ENCODE measurements at places on chromosomes 3 and 15.

DNA sequence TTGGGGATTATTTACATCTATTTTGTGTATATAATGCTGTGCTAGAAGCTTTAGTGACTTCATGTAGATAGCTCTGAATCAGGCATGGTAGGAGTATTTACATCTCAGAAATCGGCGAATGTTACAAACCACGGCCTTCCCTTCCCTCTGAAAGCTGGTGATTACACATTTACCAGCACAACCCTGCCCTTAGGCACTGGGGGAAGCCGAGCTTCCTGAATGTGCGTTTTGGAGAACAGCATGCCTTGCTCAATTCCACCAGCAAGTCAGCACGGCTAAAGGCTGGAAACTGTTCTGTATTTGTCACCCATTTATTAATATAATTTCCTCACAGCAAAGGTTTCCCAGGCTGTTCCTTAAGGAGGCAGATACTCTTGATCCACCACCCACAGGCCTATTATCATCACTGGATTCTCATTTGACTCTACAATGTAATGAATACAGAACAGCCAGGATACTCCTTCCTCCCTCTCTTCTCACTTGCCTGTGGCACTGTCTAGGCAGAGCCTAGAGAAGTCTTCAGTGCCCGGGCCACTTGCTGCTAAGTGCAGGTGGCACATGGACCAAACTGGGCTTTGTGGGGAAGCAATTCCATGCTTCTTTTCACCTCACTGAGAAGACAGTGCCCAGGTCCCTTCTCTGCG, 55.2 kb upstream of the CACNA2D3 start:
- no peak for DNase-seq

- DNase-seq: no peak
Measured at GRCh38 chr15:71152542-71152941, 37.3 kb downstream of the THSD4 start.

- DNase-seq: no peak
Measured at GRCh38 chr15:82951472-82952157, 905 bp downstream of the HOMER2 start.

DNA sequence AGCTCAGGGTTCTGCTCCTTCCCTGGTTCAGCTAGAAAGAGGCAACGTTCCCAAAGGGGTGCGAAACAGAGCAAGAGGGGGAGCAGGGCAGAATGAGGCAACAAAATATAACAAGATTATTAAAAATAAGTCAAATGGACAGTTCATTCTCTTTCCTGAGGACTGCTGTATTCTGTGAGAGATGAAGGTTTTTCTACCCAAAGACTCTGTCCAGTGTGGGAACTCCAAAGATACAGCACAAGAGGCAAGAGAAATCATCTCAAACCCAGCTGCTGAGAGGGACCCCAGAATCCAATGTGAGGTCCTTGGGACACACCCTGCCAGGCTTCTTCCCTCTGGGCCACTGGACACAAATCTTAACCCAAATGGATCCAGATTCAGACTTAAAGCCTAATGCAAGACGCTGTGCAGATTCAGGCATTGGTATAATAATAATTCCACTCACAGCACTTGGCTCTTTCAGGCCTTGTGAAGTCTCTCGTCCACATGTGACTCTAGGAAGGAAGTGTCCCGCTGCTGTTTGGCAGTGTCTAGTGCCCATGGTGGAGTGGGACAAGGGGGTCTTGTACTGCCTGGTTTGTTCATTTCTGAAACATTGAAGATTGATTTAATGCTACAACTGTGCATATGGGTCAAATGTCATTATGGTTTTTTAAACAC, 14.5 kb upstream of the ARHGAP31 start:
- DNase-seq: no peak

DNA sequence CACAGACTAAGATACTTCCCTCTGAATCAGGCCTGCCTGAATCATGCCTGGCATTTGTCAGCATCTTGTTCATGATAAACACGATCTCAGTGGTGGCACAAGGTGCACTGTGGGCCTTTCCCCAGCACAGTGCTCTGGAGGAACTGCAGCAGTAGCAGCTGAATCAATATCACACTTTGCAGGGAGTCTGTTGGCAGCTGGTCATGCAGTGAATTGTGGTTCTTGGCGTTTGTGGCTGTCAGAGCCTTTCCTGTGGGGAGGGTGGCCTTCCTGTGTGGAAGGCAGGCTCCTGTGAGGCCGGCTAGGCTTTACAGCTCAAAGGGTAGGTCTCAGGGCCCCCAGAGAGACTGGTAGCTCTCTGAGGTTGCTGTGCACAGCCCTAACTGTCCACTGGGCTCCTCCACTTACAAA, 54.4 kb upstream of the TLE3 start:
- DNase-seq: no peak

GRCh38 chr15:100771746-100772145, 107.9 kb upstream of the ALDH1A3 start:
- DNase-seq: no peak

- no peak for DNase-seq
Measured at GRCh38 chr3:18127859-18128681, 297.1 kb downstream of the SATB1 start.
